ENCODE measurements at places on chromosomes 1 and 21. TPM values are rescaled to one million over a fixed set of nuclear protein-coding genes. Genes with fewer than 3 reads are reported as not detected.

The C1orf21 gene
- total RNA-seq: 47.6 TPM

The ANGEL2 gene
- 47.0 TPM for total RNA-seq

The MANEAL gene
- 4.6 TPM for total RNA-seq

The VPS45 gene
- 51.6 TPM for total RNA-seq

The GPR61 gene
- total RNA-seq: 0.62 TPM

Measured in tongue (tissue), 3 donors.